Stimulated activated CD4-positive, alpha-beta T cell treated with anti-CD3 and anti-CD28 coated beads, Interleukin-1b, Interleukin-23, amount 100 ng/mL, for 1 hour (primary cell): ENCODE measurements at places on chromosomes 2 and 18.

GRCh38 chr2:182594286-182594685 is 121.8 kb upstream of the DNAJC10 start:
- DNase-seq = no peak

GRCh38 chr2:168443818-168444217 is 12.3 kb upstream of the CERS6 start:
- DNase-seq = no peak

GRCh38 chr18:63236921-63237846 is 82.4 kb downstream of the BCL2 start:
- DNase-seq = no peak

DNA sequence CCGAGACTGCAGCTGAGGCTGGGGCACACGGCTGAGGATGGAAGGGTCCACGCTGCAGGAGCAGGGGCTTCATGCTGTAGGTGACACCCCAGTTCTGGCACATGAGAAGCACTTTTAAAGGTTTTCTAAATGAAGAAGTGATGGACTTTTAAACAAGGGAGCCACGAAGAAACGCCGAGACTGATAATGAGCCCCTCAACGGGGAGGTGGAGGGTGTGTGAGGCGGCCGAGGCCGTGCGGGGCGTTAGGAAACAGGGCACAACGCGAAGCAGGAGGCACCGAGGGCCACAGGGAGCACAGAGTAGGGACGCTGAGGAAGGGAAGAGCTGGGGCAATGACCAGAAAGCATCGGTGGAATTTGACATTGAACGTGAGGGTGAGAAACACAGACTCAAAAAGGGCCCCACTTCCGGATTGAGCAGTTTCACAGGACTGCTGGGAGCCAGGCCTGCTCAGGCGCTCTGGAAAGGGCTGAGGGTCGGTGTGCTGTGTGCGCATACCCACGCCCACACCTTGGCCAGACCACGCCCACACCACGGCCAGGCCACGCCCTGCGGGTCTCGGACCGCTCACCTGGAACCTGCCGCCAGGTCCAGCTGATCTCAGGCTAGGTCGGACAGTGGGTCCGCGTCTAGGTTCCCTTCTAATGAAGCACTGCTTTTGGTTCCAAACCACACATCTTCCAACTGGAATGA is 115.7 kb downstream of the GYPC start:
- no peak for DNase-seq

- no peak for DNase-seq
Observed at GRCh38 chr18:69838620-69839411, 108.9 kb downstream of the CD226 start.

DNA sequence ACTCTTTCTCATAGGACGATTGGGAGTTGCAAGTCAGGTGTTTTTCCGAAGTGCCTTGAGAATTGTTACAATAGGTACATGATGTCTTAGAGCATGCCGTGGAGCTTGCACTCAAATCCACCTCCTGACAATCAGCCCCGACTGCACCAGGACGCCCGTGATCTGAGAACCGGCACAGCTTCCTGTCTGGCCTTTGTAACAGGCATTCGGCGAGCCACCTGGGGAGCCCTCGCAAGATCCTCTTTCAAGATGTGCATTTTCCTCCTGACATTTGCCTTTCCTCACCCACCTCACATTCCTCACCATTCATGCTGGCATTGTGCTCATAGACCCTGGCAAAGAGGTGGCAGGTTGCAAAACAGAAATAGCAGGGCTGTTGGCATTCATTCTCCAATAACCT is 427.3 kb downstream of the GALR1 start:
- DNase-seq = no peak

DNA sequence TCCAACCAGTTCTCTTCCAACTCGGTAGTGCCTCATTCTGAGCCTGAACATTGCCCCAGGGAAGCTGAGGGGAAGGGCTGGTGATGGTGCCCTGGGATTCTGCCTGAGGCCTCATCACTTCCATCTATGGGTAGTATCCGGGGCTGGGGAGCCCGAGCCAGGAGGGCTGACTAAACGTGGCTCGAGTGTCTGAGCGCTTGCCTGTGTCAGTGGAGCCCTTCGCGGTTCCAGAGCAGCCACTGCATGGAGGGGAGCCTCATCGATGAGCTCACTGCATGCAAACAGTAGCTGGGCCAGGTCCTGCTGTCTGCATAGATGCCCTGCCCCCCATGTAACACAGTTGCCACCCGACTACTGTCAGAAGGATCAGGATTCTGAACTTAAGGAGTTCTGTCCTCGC is 129.3 kb downstream of the GLI2 start:
- DNase-seq = no peak

GRCh38 chr2:159735648-159736047 is 23.3 kb downstream of the MARCHF7 start:
- no peak for DNase-seq
